DMS79 treated with DMSO at 0.1 percent for 48 hours (cell line): ENCODE measurements at places on chromosomes 13 and 19.

DNA sequence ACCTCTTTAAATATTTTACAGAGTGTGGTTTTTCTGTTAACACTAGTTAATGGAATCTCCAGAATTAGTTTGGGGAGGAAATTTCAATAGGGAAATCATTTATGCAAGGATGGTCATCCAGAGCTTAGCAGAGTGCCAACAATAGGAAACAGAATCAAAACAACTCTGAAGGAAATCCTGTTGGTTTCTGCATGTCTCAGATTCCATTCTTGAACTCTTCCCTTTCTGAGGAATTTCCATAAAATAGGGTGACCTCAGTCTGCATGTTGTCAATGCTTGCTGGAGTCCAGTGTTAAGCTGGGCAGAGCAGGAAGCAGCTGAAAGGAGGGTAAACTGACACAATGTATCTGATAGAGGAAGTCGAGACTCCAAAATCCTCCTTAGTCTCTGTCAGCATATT, 16.9 kb downstream of the CBY2 start:
- DNase-seq, result no peak

DNA sequence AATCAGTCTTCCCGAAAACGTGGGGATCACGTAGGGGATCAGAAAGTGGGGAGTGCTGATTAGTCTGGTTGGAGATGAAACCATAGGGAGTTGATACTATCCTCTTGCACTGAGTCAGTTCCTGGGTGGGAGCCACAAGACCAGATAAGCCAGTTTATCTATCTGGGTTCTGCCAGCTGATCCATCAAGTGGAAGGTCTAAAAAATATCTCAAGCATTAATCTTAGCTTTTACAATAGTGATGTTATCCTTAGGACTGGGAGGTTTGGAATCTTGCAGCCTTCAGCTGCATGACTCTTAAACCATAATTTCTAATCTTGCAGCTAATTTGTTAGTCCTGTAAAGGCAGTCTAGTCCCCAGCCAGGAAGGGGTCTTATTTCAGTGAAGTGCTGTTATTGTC, 2474.2 kb downstream of the PCDH9 start:
- no peak for DNase-seq

DNA sequence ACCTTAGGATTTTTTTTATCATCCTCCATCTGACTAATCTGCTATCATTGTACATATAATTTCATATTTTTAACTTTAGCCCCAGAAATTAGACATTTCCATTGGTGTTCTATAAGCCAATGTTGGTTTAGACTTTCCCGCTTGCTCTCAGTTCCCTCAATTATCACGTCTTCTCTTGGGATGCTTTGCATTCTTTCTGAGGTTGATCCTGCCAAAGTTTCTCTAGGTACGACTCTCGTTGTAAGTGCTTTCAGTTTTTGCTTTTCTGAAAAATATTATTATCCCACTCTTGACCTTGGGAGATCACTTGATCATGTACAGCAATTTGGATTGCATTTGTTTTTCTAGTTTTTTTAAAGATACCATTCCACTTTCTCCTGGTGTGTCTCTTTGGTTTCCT, 270.2 kb downstream of the IRS2 start:
- DNase-seq, result no peak

DNA sequence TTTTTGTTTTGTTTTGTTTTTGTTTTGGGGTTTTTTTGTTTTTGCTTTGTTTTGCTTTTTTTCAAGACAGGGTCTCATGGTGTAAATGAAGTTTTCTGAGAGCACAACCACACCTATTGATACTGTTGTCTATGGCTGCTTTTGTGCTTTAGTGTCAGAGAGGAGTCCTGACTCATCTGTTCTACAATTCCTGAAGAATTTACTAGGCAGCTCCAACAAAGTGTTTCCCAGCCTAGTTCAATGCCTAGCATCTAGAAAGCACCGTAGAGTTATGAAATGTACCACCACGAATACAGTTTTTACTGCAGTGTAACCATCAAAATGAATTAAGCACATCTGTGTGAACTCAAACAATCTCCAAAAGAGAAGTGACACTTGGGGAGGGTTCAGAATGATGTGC, 21.2 kb downstream of the SAFB start:
- DNase-seq, result no peak

DNA sequence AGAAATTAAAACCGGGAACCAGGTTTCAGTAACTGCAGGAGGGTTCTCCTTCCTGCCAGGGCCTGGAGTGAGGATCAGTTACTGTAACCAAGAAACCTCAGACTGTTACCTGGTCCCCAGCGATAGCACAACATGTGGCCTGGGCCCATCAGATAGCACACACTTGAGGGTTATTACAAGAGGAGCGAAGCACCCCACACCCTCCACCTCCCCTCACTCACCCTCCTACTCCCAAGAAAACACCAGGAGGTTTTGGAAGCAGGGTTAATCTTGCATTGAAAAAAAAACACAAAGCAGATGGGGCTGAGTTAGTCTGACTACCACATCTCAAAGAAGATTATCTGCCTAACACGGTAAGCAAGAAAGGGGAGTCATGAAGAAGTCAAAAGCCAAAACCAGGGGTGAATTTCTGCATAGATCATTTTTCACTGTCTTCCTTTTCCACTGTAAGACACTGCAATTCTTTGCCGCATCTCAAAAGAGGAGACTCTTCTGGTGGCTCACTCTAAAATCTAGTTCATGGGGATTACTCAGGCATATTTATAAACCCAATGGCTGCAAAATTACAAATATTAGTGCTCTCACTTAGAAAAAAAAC, 75.9 kb upstream of the DOCK9 start:
- DNase-seq, result peak; percentile 67

- no peak for DNase-seq
Measured at GRCh38 chr13:26340807-26341206, 86.9 kb downstream of the CDK8 start.

DNA sequence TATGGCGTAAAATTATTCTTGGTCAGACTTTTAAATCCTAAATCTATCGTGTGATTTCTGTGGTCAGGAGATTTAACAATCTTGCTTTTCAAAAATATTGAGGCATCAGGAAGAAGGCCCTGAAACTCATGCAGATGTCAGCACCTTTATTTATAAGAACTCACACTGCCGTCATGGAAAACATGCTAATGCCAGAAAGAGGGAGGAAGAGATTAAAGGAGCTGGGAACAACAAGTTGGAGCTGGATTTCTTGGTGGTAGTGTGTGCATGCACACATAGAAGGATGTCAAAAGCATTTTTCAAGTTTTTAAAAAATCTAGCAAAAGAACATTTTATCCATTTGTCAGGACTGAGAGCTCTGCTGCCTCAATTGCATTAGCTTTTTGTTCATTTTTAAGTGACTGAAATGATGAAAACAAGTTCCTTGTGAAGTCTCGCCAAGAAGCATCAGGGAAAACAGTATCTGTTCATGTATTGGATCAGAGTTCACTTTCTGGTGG, 342.5 kb downstream of the SPRY2 start:
- DNase-seq, result no peak

DNA sequence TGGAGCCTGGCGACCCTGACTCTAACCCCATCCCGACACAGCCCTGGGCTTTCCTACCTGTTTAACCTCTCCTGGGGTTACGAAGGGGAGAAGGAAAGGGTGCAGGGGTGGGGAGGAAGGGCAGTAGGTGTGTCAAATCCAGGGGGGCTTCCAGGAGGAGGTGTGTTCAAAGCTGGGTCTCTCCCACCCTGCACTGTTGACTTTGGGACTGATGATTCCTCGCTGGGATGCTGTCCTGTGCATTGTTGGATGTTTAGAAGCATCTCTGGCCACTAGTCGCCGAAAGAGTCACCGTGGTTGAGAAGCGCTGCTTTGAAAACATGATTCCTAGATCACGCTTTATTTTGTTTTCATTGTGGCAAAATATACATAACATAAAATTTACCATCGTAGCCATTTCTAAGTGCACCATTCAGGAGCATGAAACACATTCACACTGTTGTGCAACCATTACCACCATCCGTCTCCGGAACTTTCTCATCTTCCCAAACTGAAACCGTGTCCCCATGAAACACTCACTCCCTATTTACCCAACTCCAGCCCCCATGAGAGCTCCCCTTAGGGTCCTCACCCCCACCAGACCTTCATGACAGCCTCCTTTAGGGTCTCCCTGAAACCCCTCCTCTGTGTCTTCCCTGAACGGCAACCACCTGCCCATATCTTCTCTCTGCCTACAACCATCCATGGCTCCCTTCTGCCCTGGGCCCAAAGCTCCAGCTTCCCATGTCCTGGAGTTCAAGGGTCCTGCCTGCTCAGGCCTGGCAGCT, 4.4 kb upstream of the FCER2 start:
- DNase-seq, result no peak

DNA sequence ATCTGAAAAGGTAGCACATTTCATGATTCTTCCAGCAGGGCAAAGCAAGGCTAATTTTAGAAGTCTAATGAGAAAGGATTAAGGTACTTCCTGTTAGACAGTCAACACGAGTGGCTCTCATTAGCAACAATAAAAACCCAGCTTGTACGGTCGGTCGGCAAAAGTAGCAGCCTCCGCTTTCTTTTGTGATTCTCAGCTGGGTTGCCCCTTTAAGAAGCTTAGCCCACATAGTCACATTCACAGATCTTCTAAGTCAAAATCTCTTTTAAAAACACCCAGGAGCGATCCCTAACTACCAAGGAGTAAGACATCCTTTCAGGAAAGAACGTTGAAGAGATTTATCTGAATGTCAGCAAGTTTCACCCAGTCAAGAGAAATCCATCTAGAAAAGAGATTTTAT, 684.8 kb downstream of the DIAPH3 start:
- no peak for DNase-seq

DNA sequence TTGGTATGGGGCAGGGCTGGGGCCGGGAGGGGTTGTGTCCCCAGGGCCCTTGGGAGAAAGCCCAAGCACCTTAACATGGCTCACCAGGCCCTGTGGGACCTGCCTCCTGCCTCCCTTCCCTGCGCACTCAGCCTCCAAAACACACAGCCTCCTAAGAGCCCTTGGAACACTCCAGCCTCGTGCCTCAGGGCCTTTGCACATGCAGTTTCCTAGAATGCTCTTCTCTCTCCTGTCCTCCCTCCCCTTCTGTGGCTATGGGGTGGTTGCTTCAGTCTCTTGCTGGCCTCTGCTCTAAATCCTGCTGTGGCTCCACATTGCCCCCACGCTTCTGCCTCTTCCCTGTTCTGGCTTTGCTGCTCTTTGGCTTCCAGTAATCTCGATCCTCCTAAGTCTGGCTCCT, 23.7 kb downstream of the HIF3A start:
- DNase-seq, result no peak

- DNase-seq, result no peak
Measured at GRCh38 chr19:2588081-2588777, 112.3 kb downstream of the GADD45B start.

GRCh38 chr19:897442-898039, 4.3 kb downstream of the RNU6-9 start:
- DNase-seq, result no peak

- no peak for DNase-seq
Measured at GRCh38 chr19:35119091-35119490, 3.5 kb downstream of the FXYD3 start.

GRCh38 chr19:1422360-1422759, 15.0 kb downstream of the DAZAP1 start:
- no peak for DNase-seq

DNA sequence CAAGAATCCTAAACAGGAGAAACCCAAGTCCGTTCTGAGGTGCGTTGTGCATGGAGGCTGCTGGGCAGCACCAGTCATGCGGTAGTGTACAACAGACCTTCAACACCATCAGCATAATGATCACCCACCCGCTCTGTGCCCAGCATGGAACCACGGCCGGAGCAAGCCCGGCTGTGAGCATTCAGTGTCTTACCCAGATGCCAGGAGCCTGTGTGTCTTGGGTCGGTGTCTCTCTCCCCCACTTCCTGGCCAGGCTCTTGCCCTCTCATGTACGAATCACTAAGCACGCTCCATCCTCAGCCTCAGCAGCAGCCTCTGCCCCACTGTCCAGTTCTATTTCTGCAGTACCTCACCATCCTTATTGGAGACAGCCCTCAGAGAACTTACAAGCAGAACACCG, 231.6 kb upstream of the IRS2 start:
- no peak for DNase-seq

DNA sequence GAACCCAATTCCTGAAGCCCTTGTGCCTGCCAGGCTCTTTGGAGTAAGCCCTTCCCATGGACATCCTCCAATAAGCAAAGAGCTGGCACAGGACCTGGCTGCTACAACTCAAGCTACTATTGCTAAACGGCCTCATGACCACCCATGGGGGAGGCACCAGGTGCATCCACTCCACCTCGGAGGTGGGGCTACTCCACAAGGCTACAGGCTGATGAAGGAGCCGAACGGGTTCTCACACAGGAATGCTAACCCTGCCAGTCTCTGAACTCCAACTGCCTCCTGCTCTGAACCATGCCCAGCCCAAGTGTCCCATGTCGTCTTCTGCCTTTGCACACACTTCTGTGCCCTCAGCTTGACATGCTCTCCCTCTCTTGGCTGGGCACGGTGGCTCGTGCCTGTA, 10.0 kb downstream of the SYMPK start:
- peak; percentile 94 for DNase-seq

- DNase-seq, result no peak
Measured at GRCh38 chr19:38687837-38688378, 40.5 kb downstream of the ACTN4 start.

GRCh38 chr13:94256721-94257120, 222.8 kb downstream of the DCT start:
- no peak for DNase-seq

GRCh38 chr13:109569958-109570711, 216.2 kb downstream of the IRS2 start:
- no peak for DNase-seq

- no peak for DNase-seq
Measured at GRCh38 chr13:101018720-101019119, 344.1 kb upstream of the TMTC4 start.

DNA sequence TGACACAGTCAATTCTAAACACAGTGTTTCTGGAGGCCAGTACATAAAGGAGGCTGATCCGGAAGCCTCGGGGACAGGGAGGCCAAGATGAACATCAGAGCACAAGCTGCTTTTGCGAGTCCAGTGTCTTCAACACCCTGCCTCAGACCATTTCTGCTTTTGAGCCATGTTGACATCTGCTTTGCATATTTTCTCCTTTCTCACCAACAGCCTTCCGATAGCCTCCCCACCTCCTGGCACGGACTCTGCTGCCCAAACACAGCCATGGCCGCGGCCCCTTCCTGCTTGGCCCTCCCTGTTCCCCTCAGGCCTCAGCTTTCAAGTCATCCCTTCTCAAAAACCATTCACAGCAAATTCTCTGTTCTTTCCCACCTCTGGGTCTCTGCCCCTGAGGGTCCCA, 3.6 kb downstream of the LRRC25 start:
- no peak for DNase-seq

- no peak for DNase-seq
Measured at GRCh38 chr13:80577285-80577684, 236.4 kb upstream of the SPRY2 start.

GRCh38 chr13:75968103-75968838, 332.1 kb downstream of the LMO7 start:
- DNase-seq, result no peak
